ENCODE measurements at places on chromosomes 11 and 22.
A peak's percentile ranks its signal among the peaks of the same experiment; 100 is the strongest.

- DNase-seq = no peak
Observed at GRCh38 chr22:40408718-40409612, 38.6 kb downstream of the SGSM3 start.

DNA sequence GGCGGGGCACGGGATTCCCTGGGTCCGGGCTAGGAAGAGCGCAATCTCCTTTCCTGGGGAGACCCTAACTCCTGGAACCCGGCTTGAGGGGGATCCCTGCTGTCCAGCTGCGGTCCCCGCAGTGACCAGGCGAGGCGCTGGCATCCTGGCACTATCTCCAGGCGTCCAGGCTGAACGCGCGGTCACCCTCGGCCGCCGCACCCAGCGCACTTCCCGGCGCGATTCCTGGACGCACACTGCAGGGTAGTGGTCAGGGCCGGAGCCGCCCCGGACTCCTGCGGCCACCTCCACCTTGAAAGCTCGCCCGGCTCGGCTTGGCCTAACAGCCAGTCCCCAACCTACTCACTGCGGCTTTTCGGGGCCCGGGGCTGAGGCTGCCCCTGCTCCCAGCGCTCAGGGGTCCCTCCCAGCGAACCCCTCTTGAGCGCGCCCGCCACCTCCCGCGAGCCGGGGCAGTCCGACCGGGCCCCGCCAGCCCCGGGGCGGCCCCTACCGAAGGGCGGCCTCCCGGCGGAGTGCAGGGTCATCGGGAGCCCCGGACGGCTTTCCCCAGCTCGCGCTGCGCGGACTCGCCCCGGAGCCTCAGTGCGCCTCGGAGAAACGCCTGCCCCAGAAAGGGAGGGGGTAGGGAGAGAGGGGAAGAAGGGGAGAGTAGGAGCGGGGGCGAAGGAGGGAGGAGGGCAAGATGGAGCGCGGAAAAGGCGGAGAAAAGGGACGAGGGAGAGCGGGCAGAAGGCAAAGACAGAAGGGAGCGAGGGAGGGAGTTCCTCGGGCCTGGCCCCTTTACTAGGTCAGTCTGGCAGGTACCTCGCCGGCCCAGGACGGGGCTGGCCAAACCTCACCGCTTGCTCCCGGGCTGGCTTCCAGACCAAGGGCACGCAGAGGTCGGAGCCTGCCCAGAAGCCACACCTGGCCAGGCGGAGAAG is 1.0 kb downstream of the POU2AF3 start:
- DNase-seq = peak; percentile 39

- peak; percentile 46 for DNase-seq
Observed at GRCh38 chr11:706957-707816, 1.2 kb downstream of the EPS8L2 start.

DNA sequence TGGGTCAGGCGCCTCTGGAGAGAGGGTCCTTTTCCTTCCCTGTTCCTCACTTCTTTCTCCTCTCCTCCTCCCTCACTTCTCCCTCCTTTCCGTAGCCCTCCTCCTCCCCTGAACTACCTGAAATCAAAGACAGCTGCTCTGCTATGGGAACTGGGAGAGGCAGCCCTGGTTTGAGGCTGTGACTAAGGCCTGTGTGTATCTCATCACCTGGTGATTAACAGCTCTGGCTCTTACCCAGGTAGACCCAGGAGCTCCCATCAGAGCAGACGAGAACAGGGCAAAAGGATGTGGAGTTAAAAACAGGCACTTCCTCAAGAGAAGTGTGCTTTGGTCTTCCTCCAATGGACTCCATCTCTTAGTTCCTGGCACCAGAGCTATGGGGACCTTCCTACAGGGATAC is 5.8 kb downstream of the ISX start:
- no peak for DNase-seq

DNA sequence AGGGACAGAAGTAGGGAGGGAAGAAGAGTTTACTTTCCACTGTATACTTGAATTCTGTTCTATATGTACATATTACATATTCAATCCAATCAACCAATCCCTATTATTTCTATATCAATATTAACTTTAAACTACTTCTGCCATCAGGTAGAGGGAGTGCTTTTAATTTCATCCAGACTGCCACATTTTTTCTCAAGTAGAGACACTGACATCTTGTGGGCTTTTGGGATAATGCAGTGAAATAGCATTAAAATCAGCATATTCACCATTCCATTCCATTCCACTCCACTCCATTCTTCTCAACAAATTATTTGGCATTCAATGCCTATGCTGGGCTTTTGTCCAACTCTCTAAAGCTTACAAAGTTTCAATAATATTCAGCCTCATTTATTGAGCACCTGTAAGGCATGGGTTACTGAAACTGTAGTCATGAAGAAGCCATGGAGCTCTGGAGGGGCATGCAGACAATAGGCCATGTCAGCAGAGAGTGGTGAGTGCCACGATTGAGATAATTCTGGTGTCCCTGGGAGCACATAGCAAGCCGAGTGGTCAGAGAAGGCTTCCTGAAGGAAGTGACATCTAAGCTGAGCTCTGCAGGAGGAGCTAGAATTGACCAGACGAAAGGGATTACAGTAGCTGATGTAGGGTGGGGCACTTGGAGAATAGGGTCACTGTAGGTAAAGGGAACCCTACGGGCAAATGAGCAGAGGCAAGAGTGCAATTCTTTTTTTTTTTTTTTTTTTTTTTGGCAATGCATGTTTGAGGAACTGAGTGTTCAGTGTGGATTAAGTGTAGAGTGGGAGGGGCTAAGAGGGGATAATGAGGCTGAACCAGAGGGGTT is 12.8 kb upstream of the CLPB start:
- peak; percentile 73 for DNase-seq

- peak; percentile 35 for DNase-seq
Observed at GRCh38 chr11:90722552-90723190, 499.8 kb upstream of the CHORDC1 start.

- DNase-seq = no peak
Observed at GRCh38 chr22:35475545-35475944, 65.1 kb upstream of the RASD2 start.

DNA sequence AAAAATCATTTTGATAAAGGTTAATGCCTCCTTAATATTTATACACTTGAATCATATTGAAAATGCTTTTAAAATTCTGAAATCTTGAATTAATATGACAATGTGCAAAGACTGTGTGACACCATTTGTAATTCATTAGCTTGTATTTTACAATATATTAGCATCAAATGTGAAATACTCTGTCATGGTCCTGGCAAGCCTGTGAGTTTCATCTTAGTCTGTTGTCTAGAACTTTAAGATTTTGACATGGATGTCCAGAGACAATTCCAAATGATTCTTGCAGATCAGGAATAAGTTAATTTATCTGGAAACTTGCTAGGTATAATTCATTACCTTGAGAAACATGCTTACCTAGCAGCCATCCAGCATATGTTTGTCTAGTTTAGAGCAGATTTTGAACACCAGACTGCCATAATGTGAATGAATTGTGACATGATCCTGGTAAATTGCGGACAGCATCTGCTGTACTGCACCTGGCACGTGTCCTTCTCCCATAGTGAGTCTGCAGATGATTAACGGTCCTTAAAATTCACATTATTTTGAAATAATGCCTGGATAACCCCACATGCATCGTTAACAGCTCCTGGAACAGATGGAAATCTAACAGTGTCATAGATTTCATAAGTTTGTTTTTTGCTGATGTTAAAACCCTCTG is 34.5 kb upstream of the DEUP1 start:
- no peak for DNase-seq

DNA sequence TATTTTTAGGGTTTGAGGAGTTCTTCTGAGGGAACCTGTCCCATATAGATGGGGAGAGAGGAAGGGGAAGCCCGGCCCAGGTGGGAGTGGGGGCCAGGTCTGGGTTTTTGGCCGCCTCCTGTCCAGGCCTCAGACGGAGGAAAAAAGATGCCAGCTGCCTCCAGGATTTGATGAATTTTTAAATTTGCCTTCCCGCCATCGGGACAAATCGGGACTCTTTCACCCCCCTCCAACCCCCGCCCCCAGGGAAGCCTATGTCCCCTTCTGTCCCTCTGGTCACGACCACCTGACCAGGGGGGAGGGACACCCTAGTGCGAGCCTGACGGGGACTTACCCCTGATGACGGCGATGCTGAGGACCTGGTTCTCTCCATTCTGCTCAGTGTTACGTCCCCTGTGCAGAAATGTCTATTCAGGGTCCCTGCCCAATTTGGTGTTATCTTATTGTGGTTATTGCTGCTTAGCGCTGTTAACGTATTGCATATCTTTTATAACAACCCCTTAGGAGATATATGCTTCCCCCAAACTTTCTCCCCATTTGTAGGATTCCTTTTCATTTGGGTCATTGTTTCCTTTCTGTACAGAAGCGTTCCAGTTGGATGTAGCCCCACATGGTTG is 115.9 kb upstream of the GRK3 start:
- DNase-seq = peak; percentile 29

GRCh38 chr11:12219757-12220156 is 109.4 kb downstream of the MICAL2 start:
- DNase-seq = no peak
